ENCODE measurements at places on chromosomes 5 and 9.
A peak's percentile ranks its signal among the peaks of the same experiment; 100 is the strongest.

- no peak for DNase-seq
Measured at GRCh38 chr9:136373300-136374182, at the start of gene CARD9. Gene CARD9, minus strand, starts transcription at chr9:136373669. Its CDS starts 1,591 bp downstream, at chr9:136372078.

GRCh38 chr9:90523958-90524357, 118.7 kb downstream of the DIRAS2 start:
- DNase-seq, result no peak

- no peak for DNase-seq
Measured at GRCh38 chr5:7805379-7805778, 45.6 kb downstream of the CFAP90 start.

DNA sequence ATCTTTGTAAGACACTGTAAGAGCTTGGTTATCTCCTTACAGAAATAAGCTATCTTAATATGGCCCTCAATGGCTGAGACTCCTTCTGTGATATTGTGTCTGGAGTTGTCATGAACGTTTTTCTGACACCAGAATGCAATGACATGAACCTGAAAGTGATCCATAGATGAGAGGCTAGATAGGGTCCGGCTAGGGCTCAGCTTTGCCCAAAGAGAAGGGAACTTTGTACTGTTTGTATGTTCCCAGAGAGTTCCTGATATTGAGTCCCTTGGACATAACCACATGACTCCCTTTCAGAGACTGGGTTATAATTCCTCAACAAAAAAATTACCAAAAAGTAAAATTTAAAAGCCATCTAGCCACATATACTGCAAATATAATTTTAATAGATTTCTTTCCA, 575.8 kb upstream of the CLINT1 start:
- DNase-seq, result no peak

- DNase-seq, result no peak
Measured at GRCh38 chr9:92952906-92953610, 5.7 kb downstream of the FGD3 start.

DNA sequence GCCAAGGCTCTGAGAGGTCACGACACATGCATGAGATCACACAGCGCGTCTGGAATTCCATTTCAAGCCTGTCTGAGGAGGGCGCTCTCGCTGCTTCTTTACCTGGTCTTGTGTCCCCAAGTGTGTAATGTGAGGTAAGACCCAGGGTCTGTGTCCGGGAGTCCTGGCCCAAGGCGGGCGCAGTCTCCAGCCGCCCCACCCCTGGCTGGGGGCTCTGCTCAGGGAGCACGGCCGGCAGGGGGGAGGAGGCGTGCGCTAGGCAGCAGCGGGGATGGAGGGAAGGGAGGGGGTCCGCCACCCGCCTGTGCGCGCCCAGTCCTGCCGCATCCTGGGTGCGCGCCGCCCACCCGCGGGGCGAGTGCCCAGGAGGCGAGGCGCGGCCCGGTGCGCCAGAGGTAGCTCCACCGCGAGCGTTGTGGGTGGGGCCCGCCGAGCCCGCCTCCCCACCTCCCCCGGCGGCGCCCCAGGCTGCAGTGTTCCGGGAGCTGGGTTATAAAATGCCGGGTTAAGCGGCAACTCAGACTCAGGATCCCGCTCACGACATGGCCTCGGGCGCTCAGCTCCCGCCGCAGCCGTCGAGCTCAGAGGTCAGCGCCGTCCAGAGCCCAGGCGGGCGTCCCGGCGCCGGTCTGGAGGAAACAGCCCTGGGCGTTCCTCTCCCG, at the start of gene CCNI2:
Gene CCNI2 (plus strand): TSS at position 473 of the 662 bp plus-strand sequence. CDS start 70 bp downstream, at position 543.
- DNase-seq, result peak; percentile 51

GRCh38 chr5:39505791-39506190, 81.0 kb upstream of the DAB2 start:
- no peak for DNase-seq

- no peak for DNase-seq
Measured at GRCh38 chr9:131500939-131501541, 1.7 kb upstream of the POMT1 start.

DNA sequence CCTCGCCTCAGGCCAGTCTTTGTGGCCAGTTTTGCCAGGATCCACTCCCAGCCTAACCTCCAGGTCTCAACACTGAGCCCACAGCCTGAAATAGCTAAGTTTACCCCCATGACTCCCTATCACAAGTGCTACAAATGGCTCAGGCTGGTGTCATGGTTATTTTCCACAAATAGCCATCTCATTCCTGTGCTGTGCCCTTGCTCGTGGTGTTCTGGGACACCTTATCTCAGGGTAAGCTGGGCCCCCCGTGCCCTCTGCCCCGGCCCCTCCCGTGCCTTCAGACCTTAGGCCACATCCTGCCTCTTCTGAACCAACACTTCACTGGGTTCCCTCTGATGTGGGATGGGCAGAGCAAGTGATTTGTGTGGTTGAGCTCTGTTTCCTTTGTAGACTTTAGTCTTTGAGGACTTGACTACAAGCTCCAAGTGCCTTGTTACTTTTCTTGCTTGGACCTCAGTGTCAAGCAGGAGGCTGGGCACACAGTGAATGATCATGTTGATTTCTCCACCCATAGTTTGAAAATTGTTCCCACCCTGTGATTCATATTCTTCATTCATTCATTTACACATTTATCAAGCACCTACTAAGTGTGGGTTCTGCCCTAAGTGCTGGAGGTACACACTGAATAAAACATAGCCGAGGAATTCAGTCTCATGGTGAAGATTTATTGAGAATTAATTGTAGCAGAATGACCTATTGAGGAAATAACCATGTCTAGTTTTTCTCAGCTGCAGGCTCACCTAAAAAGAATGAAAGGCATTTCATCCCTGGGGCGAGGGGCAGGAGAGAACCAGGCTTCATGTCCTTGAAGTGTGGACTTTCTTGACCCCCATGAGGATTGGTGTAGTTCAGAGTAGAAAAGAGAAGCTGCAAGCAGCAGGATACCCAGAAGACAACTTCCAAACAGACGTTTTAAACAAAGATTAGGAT, 84.5 kb upstream of the CTNNA1 start:
- DNase-seq, result no peak

- no peak for DNase-seq
Measured at GRCh38 chr5:38265546-38266179, 7.3 kb downstream of the EGFLAM start.

GRCh38 chr9:89635816-89636215, 31.0 kb downstream of the GADD45G start:
- no peak for DNase-seq

- DNase-seq, result no peak
Measured at GRCh38 chr5:148791334-148791667, 35.1 kb upstream of the ADRB2 start.

- DNase-seq, result no peak
Measured at GRCh38 chr9:3906437-3907213, 380.8 kb upstream of the RFX3 start.
